ENCODE measurements at places on chromosomes 7 and 10.

GRCh38 chr10:18216482-18216881 is 76.3 kb downstream of the CACNB2 start:
- DNase-seq = peak; percentile 6

DNA sequence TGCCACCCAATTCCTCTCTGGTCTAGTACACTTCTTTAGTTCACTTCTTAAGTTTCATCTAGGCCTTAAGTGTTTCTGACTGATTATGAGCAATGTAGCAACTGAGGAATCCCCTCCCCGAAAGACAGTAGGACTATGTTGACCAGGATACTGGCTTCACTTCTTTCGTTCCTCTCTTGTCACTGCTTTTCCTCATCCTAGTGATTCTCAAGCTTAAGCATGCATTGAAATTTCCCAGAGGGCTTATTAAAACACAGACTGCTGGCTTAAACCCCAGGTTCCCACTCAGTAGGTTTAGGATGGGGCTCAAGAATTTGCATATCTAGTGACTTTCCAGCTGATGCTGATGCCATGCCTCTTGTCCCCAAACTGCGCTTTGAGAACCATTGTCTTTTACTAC is 164.6 kb upstream of the WNT16 start:
- no peak for DNase-seq

DNA sequence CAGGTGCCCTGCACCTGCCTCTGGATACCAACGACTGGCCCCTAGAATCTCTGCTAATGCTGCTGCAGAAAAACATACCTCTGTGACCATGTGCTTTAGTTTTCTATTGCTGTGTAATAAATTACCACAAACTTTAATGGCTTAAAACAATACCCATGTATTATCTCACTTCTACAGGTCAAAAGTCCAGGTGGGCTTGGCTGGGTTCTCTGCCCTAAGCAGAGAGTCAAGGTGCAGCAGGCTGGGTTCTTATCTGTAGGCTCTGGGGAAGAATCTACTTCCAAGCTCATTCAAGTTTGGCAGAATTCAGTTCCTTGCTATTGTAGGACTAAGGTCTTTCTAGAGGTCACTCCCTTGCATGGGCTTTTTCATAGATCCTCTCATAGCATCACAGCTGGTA is 52.3 kb downstream of the CCDC71L start:
- no peak for DNase-seq

GRCh38 chr7:30717181-30717580 is 34.8 kb upstream of the INMT start:
- DNase-seq = no peak

GRCh38 chr7:2373124-2373556 is 18.5 kb downstream of the EIF3B start:
- no peak for DNase-seq

- DNase-seq = no peak
Observed at GRCh38 chr7:73847941-73848723, 5.8 kb upstream of the METTL27 start.

- no peak for DNase-seq
Observed at GRCh38 chr7:139183878-139184338, 47.1 kb upstream of the UBN2 start.

GRCh38 chr7:10412422-10413019 is 561.2 kb upstream of the PHF14 start:
- no peak for DNase-seq

DNA sequence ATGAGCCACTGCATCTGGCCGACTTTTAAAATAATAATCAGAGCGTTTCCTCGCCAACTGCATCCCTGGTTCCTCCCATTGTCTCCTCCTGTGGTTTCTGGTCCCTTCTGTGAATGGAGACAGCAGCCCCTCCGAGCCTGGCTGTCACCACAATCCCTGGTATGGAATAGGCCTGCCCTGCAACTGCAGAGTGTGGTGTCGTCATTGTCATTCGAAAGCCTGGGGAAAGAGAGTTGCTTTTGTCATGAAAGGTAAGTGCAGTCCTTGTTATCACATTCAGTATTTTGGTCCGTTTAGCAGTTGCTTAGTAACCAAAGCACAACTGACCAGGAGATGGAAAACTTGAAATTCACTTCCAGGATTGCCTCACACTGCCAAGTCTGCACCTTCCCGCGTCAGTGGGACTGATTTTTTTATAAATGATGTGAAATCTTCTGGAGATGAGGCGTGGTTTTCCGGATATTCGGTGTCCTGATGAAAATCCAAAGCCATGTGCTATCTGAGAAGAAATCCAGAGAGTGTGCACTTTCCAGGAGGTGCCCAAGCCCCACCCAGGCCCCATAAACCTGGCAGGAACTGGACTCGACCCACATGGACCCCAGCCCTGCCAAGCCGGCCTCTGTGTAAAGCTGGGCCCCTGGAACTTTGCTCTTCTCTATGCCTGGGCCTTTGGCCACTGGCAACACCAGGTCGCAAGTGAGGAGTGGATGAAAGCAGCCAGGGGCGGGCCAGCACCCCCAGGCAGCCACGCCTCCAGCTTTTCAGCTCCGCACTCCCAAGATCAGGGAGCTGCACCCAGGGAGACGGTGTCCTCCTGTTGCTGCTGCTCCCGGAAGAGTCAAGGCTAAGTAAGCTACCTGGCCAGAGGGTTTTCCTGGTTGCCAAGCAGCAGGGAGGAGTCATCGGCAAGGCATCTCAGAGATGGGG is 133.7 kb upstream of the SH2B2 start:
- no peak for DNase-seq

DNA sequence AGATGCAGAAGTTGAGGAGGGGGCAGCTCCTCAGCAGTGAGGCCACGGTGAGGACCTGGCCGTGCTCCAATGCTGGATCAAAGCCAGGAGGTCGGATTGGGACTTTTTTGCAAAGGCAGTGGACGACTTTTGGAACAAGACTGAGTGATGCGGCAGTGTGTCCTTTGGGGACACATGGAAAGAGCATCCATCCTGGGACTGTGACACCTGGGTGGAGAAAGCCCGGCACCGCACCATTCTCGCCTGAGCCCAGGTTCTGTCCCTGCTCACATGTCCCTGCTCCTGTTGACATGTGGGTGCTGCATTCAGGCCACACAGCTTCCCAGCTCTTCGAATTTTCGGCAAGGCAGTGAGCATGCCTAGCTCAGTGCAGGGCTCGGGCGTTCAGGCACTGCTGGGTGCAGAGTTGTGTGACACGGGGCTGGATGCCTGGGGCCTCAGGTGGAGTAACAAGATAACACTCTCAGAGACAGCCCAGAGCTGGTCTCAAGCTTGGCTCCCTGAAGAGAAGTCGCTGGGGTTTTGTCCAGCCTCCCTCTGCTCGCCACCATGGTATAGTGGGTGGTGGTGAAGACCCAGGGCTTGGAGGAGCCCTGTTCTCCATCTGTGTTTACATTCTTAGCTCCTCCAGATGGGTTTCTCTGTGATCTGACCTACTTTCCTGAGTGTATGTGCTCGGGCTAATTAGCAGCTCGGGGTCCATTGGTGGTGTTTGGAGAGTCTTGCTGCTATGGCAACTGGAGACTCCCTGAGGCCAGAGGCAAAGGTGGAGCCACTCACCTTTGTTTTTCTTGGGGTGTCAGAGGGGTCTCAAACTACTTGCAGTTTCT is 111.7 kb upstream of the BTBD16 start:
- DNase-seq = no peak

GRCh38 chr10:59750155-59750945 is 2.9 kb downstream of the MRLN start:
- no peak for DNase-seq

GRCh38 chr10:119006451-119007210 is 22.9 kb upstream of the NANOS1 start:
- DNase-seq = no peak

Measured in nucleus accumbens (tissue), 56 donors.